ENCODE measurements at places on chromosomes 6 and 20.

DNA sequence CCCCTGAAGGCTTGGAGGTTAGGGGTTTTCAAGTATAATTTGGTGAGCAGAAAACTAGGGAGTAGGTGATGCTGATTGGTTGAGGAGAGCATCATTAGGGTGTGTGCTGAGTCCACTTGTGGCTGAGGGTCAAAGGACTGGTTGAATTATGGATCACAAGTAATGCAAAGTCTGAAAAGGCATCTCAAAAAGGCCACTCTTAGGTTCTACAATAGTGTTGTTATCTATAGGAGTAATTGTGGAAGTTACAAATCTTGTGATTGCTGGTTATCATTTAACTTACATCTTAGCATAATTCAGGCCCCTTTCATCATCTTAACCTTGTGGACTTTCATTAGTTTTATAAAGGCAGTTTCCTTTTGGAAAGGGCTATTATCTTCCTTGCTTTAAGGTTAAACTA, 60.8 kb downstream of the UBR2 start:
- no peak for DNase-seq
- peaks cover 3% of the 10 kb centered on the region for H3K4me1 ChIP-seq

DNA sequence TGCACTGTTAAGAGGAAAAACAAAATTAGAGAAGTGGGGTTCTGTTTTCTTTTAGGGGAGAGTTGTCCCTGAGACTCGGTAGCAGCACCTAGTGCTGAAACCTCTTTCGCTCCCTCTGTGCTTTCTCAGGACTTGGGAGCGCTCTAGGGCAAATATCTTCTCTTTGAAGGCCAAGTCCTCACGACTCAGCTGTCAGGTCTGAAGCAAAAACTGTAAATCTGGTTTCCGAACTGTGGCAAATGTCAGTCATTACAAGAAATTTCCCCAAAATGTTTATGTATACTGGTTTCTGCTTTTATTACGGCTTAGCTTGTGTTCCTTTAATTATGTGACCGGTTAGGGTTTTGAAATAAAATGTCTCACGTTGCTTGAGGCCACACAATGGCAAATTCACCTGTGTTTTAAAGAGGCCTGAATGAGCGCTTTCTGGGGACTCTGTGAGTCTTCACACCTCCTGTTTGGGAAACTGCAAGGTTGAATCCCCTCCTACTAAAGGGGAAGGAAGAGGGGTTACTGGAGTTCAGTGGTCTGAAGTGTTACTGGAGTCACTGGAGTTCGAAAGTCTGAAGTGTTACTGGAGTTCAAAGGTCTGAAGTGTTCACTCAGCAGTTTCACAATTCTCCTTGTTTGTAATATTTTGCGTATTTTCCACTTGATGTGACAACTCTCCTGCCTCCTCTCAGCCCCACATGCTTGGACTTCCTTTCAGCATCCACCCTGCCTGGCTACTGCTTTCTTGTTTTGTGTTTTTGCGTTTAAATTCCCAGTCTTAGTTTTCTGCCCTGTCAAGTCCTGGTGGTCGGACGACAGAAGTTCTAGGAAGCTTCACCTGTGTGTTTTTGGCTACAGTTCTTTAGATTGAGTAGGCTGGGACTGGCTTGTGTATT, 1.6 kb downstream of the SMPDL3A start:
- peak overlapping the region; percentile 89 for H3K4me3 ChIP-seq
- peaks cover 71% of the 10 kb centered on the region for H3K27me3 ChIP-seq
- no peaks in the 10 kb centered on the region for H3K36me3 ChIP-seq
- no peak for DNase-seq

DNA sequence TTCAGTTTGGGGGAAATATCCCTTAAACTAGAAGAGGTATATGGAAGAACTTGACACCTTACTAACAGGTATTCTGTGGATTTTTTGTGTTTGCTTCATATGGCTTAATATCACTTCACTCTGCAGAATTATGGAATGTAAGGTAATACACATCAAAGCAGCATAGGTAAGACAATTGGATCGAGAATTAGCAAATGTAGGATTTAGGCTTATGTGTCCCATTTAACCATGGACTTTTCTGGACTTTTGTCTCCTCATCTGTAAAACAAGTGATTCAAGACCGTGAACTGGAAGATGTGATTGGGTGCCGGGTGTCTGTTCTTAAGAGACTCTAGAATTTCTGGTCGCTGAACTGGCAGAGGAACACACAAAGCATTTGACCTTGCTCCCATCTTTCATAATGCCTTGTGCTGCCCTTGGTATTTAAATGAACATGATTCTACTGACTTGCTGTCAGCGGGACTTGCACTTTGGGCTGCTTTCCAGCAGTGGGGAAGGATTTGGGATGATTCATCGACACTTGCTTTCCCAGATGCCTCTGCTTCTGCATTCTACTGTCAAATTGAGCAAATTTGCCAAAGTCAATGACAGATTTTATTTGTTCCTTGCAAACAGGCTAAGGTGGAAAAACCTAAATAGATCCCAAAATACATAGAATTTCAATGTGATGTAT, 199.8 kb downstream of the PLCB1 start:
- no peak for DNase-seq
- no peak overlapping the region for H3K27ac ChIP-seq
- no peak overlapping the region for H3K4me3 ChIP-seq
- H3K36me3 ChIP-seq: no peaks in the 10 kb centered on the region

DNA sequence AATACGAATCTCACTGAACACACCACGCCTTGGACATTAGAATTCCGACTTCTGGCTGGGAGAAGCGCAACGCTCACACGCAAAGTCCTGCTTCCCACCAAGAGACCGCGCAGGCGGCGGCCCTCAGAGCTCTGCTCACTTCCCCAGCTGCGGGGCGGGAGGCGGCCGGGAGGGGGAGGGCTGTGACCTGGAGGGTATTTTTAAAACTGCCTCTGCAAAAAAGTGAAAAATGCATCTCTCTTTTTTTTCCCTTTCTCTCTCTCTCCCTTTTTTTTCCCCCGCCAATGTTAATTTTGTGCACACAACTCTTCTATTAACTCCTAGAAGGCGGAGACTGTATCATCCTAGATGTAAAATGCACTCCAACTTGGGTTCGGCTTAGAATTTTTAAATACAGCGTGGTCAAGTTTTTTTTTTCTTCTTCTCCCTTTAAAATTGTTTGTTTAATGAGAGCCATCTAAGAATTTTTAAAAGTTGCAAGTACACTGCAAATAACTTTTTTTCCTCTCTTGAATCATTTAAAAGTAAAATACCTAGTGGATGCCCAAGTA, 66.4 kb downstream of the STX11 start:
- peaks cover 6% of the 10 kb centered on the region for H3K27me3 ChIP-seq
- peak overlapping the region; percentile 99 for H3K27ac ChIP-seq
- H3K4me1 ChIP-seq: peaks cover 33% of the 10 kb centered on the region
- DNase-seq: peak; percentile 74
- H3K36me3 ChIP-seq: peaks cover 2% of the 10 kb centered on the region

DNA sequence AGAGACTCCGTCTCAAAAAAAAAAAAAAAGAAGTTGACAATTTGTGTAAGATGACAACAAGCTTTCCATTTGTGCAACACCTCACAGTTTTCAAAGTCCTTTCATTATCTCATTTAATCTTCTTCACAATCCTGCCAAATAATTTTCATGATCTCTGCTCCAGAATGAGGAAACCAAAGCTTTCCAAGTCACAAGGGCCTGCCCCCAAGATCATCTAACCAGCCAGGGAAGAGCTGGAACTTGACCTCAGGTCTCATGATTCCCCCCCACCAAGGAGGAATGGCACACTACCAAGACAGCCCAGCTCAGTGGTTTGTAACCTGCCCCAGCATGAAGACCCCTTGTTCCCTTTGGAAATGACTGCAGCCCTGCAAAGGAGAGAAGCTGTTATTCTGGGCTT, 74.0 kb upstream of the PIM1 start:
- peaks cover 4% of the 10 kb centered on the region for H3K4me1 ChIP-seq
- no peak overlapping the region for H3K4me3 ChIP-seq

GRCh38 chr20:10666221-10667076, 7.3 kb downstream of the JAG1 start:
- H3K27ac ChIP-seq: no peak overlapping the region
- peaks cover 56% of the 10 kb centered on the region for H3K27me3 ChIP-seq
- no peak for DNase-seq
- H3K4me3 ChIP-seq: no peak overlapping the region
- peaks cover 3% of the 10 kb centered on the region for H3K4me1 ChIP-seq
- H3K36me3 ChIP-seq: no peaks in the 10 kb centered on the region

GRCh38 chr20:44596010-44596409, 13.6 kb downstream of the PKIG start:
- H3K27me3 ChIP-seq: no peaks in the 10 kb centered on the region
- H3K4me1 ChIP-seq: peaks cover 27% of the 10 kb centered on the region
- H3K36me3 ChIP-seq: no peaks in the 10 kb centered on the region
- no peak overlapping the region for H3K4me3 ChIP-seq

DNA sequence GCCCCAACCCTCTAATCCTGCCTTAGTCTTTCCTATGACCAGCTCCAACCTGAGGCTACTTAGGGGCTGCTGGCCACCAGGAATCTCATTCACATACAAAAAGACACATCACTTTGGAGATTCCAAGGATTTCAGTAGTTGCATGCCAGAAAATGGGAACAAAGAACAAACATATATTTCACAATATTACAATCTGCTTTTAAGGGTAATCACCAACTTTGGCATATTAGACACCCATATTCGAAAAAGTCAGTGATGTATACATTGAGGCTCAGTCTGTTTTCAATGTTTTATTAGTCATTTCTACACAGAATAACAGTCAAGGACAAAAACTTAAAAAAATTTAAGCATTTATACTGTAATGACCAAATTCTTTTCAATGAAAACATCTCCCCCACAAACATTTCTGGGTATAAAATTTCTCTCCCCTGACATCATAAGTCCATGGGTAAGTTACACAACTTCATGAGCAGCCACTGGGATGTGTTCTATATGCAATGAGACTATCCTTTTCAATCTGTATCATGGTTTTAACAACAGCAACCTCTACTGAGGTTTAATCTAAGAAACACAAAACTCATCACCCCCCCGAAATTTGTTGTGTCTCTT, 103.5 kb downstream of the MAP7 start:
- no peak for DNase-seq
- no peaks in the 10 kb centered on the region for H3K36me3 ChIP-seq
- no peak overlapping the region for H3K4me3 ChIP-seq
- H3K27ac ChIP-seq: no peak overlapping the region

- H3K4me3 ChIP-seq: no peak overlapping the region
- H3K4me1 ChIP-seq: peaks cover 13% of the 10 kb centered on the region
These were observed 46.9 kb downstream of the MAP3K4 start for GRCh38 chr6:161038229-161039031.

DNA sequence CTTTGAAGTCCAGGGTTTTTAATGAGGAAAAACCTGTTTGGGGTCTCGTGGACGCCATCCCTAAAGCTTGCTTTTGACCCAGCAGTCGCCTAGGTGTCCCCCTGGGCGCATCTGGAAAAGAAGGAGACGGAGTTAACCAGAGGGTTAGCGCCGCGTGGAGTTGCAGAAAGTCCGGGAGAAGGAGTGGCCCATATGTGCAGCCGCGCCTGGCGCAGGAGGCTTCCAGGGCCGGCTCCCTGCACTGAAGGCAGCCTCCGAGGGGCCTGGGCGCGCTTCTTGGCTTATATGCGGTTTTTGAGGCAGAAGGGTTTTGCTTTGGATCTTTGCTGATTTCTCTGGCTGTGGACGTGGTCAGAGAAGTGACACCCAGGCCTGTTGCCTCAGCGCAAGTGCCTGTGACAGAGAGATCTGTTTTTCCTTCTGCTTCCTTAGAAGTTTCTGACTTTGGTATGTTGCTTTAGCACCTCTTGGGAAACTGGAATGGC, 987 bp downstream of the TMEM181 start:
- H3K36me3 ChIP-seq: peaks cover 24% of the 10 kb centered on the region
- peaks cover 30% of the 10 kb centered on the region for H3K4me1 ChIP-seq
- DNase-seq: peak; percentile 16

- H3K4me3 ChIP-seq: no peak overlapping the region
- H3K4me1 ChIP-seq: no peaks in the 10 kb centered on the region
- no peak for DNase-seq
- H3K27ac ChIP-seq: no peak overlapping the region
These were observed 211.1 kb downstream of the PLCB4 start for GRCh38 chr20:9279918-9280401.

GRCh38 chr20:39851459-39851858, 837.6 kb downstream of the MAFB start:
- H3K4me3 ChIP-seq: no peak overlapping the region
- H3K27ac ChIP-seq: no peak overlapping the region
- H3K27me3 ChIP-seq: no peaks in the 10 kb centered on the region

DNA sequence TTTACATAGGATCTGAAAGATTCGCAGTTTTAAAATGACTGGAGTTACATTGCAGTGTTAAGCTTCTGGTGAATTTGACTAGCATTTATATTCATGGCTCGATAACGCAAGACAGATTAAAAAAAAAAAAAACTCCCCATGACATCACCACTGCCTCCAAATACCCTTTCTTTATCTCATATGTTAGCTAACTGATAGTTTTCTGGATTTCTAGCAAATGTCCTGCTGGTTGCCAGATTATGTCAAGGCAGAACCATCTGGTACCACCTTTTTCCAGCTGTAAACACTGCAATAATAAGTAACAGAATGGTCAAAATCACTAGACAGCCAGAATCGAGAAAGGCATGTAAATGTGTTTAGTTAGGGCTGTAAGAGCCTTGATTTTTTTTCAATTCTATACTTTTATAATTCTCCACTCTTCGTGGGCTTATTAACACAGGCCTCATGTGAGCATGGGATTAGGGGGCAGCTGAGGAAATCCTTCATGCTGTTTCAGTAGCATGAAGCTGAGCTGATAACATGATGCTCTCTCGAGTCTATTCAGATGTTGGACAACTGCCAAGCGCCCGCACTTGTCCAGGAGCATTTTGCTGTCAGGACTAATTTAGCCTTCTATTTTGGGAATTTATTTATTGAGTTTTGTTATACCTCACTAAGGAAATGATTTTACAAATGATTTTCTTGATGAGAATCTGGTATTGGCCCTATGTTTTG, 166.0 kb upstream of the SCGN start:
- H3K4me3 ChIP-seq: no peak overlapping the region
- no peak for DNase-seq
- peaks cover 7% of the 10 kb centered on the region for H3K36me3 ChIP-seq
- H3K27ac ChIP-seq: no peak overlapping the region

- no peak for DNase-seq
- H3K27me3 ChIP-seq: no peaks in the 10 kb centered on the region
- no peaks in the 10 kb centered on the region for H3K4me1 ChIP-seq
These were observed 486.3 kb downstream of the GRIK2 start for GRCh38 chr6:101879782-101880181.
